Subcutaneous adipose tissue (tissue), 4 donors: ENCODE measurements at places on chromosomes 16 and 17. TPM values are rescaled to one million over a fixed set of nuclear protein-coding genes. Genes with fewer than 3 reads are reported as not detected.

GLTPD2 gene
- not detected for total RNA-seq

ABR gene
- total RNA-seq: 66.7 TPM

CFAP52 gene
- total RNA-seq: not detected

TBC1D3C gene
- not detected for total RNA-seq
